ENCODE measurements at places on chromosomes 3 and 15. TPM values are rescaled to one million over a fixed set of nuclear protein-coding genes. Genes with fewer than 3 reads are reported as not detected.

Gene THRB
- 42.5 TPM for total RNA-seq

DNA sequence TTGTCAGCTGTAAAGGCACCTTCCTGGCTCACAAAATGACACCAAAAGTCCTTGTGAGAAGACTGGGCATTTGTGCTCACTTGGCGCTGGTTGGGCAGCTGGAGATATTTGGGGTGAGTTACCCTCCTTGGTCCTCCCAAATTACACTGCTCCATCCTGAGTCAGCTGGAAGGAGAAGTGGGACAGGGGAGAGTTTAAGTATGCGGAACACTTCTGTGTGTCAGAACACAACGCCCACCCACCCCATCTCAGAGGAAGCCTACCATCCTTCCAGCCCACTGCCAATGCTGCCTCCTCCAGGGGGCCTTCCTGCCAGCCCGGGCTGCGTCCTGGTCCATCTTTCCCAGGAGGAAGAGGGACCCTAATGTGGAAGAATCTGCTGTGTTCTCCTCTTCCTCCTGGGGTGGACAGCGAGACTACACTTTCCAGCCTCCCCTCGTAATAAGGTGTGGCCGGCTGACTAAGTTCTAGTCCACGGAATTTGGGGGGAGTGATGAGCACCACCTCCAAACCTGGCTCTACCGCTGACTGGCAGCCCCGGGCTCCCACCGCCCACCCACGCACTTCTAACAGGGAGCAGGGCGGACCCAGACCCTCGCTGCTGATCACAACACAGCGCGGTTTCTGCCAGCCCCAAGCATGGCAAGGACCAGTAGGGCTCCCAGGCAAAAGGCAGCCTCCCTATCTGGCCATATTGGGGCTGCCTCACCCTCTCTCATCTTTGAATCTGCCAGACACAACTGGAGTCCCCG, 265.0 kb downstream of the XXYLT1 start:
- no peak overlapping the region for H3K27ac ChIP-seq
- no peak overlapping the region for H3K4me3 ChIP-seq
- no peak for ATAC-seq
- H3K36me3 ChIP-seq: no peaks in the 10 kb centered on the region
- peaks cover 12% of the 10 kb centered on the region for H3K27me3 ChIP-seq

Gene PCCB
- total RNA-seq: 23.7 TPM

Gene KNG1
- not detected for total RNA-seq

Gene SLC51A
- total RNA-seq: not detected

DNA sequence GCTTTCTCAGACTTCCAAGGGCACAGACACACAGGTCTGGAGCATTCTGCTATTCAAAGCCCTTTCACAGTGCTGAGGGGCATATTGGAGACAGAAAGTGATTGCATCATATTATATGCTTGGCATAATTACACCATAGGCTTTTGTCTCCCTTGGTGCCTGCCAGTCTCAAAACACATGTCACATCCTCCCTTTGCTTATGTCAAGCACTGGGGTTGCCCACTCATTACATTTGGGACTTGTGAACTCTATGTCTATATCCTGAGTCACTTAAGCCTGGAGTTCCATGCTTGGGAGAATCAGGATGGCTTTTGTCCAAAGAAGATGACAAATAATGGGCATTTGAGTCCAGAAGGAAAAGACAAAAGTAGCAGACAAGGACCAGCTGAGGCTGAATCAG, 12.3 kb upstream of the PDZRN3 start:
- ATAC-seq: no peak
- H3K4me1 ChIP-seq: peaks cover 12% of the 10 kb centered on the region
- H3K4me3 ChIP-seq: no peak overlapping the region
- no peaks in the 10 kb centered on the region for H3K36me3 ChIP-seq
- H3K27ac ChIP-seq: no peak overlapping the region
- no peaks in the 10 kb centered on the region for H3K27me3 ChIP-seq

- no peak for ATAC-seq
- no peaks in the 10 kb centered on the region for H3K36me3 ChIP-seq
Measured at GRCh38 chr3:60277361-60277800, 973.9 kb downstream of the FHIT start.

DNA sequence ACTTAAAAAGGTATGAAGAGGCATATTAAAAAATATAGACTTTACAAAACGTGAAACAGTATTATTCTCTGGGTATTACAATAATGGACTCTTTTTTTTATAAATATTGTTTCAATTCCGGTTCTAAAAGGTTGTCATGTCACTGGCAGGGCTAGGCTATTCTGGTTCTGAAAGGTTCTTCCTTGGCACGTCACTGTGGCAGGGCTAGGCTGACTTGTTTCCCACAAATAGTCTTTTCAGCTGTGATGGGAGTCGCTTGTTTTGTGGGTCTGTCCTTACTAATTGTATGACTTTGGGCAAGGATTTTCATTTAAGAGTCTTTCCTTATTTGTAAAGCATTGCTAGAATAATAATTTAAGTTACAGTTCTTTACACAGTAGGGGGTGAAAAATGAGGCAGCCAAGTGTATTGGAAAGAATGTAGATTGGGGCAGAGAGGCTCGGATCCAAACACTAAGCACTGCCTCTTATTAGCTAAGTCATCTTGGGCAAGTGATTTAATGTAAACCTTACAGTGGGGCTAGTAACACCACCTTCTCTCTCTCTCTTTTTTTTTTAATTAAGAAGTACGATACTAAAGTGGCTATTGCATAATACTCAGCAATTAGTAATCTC, 12.4 kb upstream of the MELTF start:
- H3K27me3 ChIP-seq: no peaks in the 10 kb centered on the region
- ATAC-seq: no peak
- peaks cover 9% of the 10 kb centered on the region for H3K4me1 ChIP-seq
- H3K27ac ChIP-seq: no peak overlapping the region
- no peak overlapping the region for H3K4me3 ChIP-seq

- H3K27ac ChIP-seq: no peak overlapping the region
- H3K27me3 ChIP-seq: no peaks in the 10 kb centered on the region
- no peaks in the 10 kb centered on the region for H3K36me3 ChIP-seq
Measured at GRCh38 chr3:7146529-7146928, 285.6 kb downstream of the GRM7 start.

Gene XCR1
- not detected for total RNA-seq

DNA sequence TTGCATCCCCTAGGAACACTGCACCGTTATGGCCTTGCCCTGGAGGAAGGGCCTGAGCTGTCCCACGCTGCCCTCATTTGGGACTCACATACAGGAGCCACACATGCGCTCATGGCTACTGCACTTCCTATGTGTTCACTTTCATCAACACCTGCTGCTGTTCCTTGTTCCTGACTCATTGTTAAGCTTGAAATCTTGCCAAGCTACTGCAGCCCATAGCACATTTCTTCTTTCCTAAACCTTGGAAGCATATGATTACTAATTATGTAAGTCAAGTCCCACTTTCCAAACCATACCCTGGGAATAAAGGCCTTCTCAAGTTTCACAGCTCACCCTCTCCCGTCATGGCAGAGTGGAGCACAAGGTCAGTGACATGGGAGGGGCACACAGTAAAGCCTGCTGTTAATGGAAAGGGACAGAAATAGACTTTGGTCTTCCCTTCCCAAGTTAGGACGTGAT, 307.9 kb downstream of the CLSTN2 start:
- H3K36me3 ChIP-seq: no peaks in the 10 kb centered on the region
- H3K27ac ChIP-seq: no peak overlapping the region
- H3K4me3 ChIP-seq: no peak overlapping the region
- no peak for ATAC-seq

All from gastroesophageal sphincter (tissue), 4 donors.